ENCODE measurements at places on chromosomes 4 and X. TPM values are rescaled to one million over a fixed set of nuclear protein-coding genes. Genes with fewer than 3 reads are reported as not detected.

DNA sequence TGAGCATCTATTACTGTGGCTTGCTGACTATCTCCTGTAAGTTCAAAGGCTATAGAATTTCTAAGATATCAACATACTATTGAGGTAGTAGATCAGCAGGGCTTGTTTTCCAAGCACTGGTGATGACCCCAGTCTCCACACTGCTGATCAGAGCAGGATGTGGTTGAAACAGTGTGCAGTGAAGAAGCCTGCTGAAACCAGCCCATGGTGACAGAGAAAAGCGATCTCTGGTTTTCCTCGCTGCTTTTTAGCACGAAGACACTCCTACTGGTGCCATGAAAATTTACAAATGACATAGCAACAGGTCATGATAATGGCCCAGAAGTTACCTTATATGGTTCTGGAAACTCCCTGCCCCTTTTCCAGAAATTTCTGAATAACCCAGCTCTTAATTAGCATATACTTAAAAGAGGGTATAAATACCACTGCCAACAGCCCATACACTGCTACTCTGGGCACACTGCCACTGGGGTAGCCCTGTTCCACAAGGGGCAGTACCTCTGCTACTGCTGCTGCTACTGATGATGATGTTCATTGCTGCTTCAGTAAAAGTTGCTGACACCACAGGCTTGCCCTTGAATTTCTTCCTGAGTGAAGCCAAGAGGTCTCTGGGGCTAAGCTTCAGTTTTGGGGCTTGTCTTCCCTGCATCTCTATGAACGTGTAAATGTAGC, 1689.5 kb upstream of the PCDH10 start:
- no peak for DNase-seq

GRCh38 chr4:99219479-99219878, 433 bp upstream of the ADH6 start:
- DNase-seq: no peak

The OFD1 gene
- polyA plus RNA-seq: 64.9 TPM

The NDP gene
- 0.84 TPM for polyA plus RNA-seq

The OPRPN gene
- not detected for polyA plus RNA-seq

DNA sequence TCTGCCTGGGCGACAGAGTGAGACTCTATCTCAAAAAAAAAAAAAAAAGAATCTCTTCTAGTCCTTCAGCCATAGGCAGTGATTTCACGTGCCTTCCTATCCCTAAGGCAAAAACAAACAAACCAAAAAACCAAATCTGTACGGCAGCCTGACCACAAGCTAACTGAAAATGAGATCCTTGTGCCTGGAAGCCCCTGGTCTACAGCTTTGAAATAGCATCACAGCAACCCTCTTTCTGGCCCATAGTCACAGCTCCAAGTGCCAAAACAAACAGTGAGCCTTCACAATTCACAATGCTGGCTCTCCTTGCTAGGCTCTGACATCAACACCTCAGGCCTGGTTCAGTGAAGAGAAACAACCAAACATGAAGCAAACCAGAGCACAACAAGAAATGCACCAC, 46.1 kb downstream of the TMEM150C start:
- no peak for DNase-seq

DNA sequence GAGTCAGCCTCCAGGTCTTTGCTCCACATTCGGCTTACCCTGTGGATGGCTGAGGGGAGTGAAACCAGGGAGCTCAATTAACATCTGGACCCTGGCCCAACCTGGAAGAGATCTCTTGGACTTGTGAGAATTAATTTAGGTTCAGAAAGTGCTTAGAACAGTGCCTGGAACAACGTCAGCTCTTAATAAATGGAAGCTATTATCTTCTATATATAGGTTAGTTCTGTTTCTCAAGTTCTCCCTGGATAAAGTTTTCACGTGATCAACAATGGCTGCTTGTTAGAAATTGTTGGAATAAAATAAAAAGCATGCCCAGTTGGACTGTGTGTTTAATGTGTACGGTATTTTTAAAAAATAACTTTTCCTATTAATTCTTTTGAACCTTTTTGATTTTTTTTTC, 80.8 kb downstream of the TRIML1 start:
- DNase-seq: no peak

The ERCC6L gene
- polyA plus RNA-seq: 3.3 TPM

GRCh38 chr4:73870768-73871167, 1.6 kb downstream of the CXCL1 start:
- DNase-seq: no peak

The CDS1 gene
- polyA plus RNA-seq: 20.2 TPM
